ENCODE measurements at places on chromosomes 1 and 21.

- DNase-seq: no peak
Measured at GRCh38 chr1:11528611-11529261, 49.8 kb downstream of the DISP3 start.

- no peak for DNase-seq
Measured at GRCh38 chr1:94672934-94673333, 131.4 kb upstream of the F3 start.

GRCh38 chr21:17371450-17371849 is 141.4 kb upstream of the CXADR start:
- no peak for DNase-seq

DNA sequence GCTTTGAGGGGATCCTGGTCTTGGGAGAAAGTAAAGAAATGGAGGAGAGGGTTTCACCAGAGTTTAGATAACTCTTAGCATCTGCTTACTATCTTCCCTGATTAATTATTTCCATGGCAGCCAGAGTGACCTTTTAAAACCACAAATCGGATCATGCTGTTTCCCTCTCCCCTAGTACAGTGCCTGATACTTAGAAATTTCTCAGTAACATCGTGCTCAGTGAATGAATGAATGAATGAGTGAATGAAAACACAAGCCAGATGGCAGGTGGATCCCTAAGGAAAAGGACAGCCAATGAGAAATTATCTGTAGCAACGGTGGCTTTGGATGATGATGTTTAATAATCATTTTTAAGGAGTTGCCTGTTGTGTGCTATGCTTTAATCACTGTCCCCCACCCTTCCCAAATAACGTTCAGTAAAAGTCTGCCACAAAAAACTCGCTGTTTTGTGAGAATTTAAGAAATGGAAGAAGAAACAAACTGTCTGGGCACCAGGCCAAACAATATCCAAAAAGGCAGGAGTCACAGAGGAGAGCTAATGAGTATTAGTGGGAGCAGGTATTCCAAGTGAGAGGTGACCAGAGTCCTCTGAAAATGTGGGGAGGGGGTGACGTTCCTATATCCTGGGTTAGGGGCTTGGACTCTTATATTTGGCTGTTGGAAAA is 737 bp upstream of the SMAP2 start:
- no peak for DNase-seq

- DNase-seq: no peak
Measured at GRCh38 chr1:151997284-151997570, 3.6 kb upstream of the S100A10 start.

- DNase-seq: no peak
Measured at GRCh38 chr1:86138746-86139145, 17.8 kb downstream of the COL24A1 start.

- no peak for DNase-seq
Measured at GRCh38 chr1:10489291-10490055, 14.7 kb downstream of the PEX14 start.

GRCh38 chr1:234600418-234601281 is 9.3 kb downstream of the IRF2BP2 start:
- DNase-seq: no peak

- no peak for DNase-seq
Measured at GRCh38 chr1:26811057-26811456, 15.4 kb upstream of the ZDHHC18 start.
